KG1 (cell line): ENCODE measurements at places on chromosomes 4 and X.

DNA sequence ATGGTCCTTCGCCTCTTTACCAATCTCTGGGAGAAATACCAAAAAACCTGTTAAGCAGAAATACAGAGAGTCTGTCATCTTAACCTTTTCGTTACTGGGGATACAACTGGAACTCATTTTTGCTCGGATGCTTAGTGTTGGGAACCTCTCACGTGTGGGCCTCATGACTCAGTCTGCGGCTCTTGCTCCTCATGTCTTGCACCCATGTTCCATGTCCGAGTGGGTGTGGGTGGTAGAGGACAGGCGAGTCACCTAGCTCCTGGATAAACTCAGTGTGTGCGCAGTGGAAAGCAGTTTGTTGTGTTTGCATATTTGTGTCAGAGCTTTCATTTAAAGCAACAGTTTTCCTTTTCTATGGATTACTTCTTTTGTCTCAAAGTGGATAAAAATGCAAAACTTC is 70.6 kb downstream of the TNIP2 start:
- no peak for DNase-seq

DNA sequence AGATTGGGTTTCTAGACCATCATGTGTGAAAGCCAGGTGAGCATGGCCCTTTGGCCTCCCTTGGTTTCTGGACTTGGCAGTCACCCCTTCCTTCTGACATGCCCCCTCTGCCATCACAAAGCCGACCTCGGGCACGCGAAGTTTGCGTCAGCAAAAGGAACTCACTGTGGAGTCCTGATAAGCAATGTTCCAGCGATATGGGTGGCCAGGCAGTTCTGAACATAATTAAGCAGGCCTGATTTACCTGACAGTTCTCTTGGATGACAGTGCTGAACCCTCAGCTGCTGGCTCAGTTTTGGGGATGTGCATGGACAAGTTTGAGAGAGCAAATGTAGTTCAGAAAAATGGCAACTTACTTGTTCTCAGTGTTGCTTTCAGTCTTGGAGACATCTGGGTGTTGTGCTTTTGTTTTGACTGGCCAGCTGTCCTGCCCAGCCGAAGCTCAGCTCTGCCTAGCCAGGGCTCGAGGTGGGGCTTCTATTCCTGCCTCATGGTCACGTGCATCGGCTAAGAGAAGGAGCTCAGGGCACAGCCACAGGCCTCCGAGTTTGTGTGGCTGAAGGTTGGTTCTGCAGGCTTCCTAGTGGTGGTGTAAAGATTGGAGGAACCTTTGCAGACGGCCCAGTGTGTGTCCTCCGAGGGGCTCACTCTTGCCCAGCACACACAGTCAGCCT is 78.3 kb downstream of the CLDN34 start:
- no peak for DNase-seq

DNA sequence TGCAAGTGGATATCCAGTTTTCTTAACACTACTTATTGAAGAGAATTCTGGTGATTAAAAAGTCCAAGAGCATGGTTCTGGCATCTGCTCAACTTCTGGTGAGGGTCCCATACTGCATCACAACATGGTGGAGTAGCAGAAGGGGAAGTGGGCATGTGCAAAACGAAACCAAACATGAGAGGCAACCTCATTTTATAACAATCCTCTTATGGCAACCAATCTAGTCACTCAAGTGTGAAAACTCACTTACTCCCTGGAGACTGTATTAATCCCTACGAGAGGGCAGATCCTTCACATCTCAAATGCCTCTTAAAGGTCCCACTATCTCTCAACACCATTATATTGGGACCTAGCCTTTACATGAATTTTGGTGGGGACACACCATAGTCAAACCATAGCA is 55.4 kb upstream of the TRO start:
- DNase-seq, result no peak

- no peak for DNase-seq
These were observed 184.8 kb upstream of the MTMR8 start for GRCh38 chrX:64580035-64580434.

DNA sequence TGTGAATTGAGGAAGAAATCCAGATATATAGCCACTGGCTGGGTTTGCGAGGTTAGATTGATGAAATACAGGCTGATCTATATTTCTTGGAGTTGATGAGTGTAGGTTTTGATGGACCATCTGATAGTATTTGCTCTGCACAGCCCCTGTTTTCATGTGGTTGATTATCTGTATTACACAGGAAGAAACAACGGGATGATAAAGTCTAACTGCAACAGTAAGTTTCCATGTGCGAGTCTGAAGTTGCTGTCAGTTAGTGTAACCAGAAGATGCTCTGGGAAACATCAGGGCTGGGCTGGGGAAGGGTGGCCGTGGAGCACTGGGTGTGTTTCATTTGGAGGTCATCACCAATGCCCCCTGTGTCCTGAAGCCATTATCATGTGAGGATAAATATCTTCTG is 148.4 kb upstream of the SFRP2 start:
- no peak for DNase-seq

- no peak for DNase-seq
These were observed 36.9 kb downstream of the EVC start for GRCh38 chr4:5747738-5748375.

GRCh38 chrX:9339603-9340491 is 125.0 kb upstream of the TBL1X start:
- no peak for DNase-seq

DNA sequence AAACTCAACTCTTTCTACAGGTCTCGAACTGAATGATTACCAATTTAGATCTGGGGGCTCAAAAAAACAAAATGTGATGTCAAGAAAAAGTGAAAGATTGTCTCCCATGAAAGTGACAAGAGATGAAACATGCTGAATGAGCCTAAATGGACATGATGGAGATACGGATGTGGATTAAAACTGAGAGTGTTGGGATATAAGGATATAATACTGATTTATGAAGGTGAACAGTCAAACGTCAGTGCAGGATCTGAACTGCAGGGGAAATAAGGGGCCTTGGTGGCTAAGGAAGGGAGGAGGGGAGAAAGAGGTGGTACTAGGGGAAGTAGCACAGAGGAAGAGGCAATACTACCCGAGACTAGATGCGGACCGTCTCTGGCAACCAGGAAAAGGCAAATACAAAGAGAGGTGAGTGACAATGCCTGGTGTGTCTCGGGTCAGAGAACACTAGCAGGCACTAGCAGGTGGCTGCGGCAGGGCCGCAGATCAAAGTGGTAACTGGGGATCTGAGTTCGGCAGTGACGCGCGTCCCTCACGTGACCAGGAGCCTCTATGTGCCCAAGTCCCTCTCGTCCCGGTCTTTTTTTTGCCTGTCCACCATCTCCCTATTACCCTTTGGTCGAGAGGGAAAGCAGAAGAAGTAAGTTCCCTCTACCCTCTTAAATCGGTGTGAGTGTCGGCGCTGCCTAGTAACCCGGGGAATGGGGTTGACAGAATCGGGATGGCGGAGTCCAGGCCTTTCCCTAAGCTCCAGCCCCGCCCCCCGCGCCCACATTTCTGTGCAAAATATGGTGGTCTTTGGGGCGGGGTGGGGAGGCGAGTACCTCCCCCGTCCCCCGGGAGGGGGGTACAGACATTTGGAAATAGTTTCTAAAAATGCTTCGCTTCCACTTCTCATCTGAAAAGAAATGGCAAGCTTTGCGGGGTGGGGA is at the start of gene TCEAL1:
TCEAL1 (plus strand) TSS at position 590 of the 932 bp plus-strand sequence. CDS start 942 bp downstream, outside the sequence.
- peak; percentile 30 for DNase-seq

DNA sequence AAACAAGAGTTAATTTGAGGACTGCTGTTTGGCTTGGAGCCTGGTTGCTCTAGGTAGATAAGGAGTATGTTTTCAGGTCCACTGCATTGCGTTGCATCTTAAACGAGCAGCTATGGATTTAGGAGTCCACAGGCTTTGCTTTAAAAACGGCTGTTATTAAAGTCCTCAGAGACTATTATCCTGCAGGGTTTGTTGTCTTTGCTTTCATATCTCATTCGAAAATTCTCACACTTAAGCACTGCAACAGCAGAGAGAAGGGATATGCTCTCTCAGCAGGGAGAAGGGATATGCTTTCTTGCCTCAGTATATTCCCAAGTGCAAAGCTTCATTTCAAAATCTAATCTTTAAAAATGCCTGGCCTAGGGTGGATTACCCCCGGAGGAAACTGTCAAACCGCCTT is 444.7 kb upstream of the FTHL17 start:
- no peak for DNase-seq
